Epithelial cell of proximal tubule (primary cell): ENCODE measurements at places on chromosomes 7 and 10. TPM values are rescaled to one million over a fixed set of nuclear protein-coding genes. Genes with fewer than 3 reads are reported as not detected.

DNA sequence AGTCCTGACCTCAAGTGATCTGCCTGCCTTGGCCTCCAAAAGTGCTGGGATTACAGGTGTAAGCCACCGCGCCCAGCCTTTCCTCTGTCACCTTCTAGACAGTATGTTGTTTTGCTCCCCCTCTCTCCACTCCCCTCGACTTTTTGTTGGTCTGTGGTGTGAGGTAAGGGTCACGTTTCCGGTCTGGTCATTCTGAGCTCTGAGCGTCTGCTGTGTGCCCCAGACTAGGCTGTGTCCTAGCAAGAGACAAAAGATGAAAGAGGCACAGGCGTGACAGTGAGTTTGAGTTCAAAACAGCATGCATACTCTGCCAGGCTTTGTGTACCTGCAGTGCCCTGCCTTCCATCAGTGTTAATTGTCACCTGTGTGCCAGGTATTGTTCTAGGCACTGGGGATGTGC is 87.4 kb upstream of the PPIF start:
- DNase-seq: no peak

- no peak for DNase-seq
These were observed 127.8 kb downstream of the CELF2 start for GRCh38 chr10:11145495-11145855.

- DNase-seq: no peak
These were observed 2.7 kb downstream of the MGAM2 start for GRCh38 chr7:142114207-142114606.

DNA sequence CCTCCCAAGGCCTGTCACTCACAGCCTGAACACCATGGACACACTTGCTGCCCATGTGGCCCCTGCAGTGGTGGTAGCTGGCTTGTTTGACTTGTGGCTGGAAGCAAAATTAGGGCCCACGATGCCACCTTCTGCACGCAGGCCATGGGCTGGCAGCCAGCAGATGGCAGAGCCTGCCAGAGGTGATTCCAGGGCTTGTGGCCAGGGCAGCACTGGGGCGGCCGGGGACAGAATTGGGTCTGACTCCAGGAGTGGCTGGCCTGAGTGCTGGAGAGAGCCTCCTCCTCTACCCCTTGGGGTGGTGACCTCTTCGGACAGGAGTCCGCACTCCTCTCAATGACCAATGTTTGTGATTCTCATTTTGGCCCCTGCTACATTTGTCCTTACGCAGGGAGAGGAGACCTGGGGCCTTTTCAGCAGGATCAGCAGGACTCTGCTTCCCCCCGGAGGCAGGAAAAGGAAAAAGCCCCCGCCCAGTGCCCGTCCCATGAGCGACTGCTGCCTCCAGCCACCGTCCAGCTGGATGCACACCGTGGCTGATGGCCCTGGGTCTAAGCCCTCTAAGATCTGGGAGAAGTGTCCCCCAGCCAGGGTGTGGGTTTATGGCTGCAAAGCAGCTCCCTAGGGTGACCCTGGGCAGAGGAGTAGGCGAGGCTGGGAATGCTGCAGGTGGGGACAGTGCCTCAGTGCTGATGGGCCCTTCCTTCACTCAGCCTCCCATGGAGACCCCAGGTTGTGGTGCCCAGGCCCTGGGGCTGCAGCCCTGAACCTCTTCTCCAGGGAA is 26.5 kb downstream of the DNAJB12 start:
- no peak for DNase-seq

GRCh38 chr10:35409094-35409582 is 72.8 kb downstream of the CCNY start:
- DNase-seq: no peak

GRCh38 chr10:95363303-95363912 is 72.6 kb upstream of the PDLIM1 start:
- DNase-seq: peak; percentile 12

Gene NRAP
- not detected in 2 replicates for total RNA-seq

Gene NYAP1
- total RNA-seq: 0.72 and 1.2 TPM in 2 replicates

DNA sequence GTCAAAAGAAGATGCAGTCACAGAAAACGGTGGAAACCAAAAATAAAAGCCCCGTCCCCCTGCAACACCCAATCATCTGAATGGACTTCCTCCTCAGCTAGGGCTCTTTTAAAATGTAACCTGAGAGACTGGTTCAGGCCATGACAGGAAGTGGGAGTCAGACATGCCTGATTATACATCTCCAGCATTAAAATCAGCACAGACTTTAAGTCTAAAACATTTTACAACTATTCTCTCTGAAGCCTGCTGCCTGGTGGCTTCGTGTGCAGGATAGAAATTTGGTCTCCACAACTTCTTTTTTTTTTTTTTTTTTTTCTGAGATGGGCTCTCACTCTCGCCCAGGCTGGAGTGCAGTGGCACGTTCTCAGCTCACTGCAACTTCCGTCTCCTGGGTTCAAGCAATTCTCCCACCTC is 30.3 kb downstream of the HACD1 start:
- no peak for DNase-seq

DNA sequence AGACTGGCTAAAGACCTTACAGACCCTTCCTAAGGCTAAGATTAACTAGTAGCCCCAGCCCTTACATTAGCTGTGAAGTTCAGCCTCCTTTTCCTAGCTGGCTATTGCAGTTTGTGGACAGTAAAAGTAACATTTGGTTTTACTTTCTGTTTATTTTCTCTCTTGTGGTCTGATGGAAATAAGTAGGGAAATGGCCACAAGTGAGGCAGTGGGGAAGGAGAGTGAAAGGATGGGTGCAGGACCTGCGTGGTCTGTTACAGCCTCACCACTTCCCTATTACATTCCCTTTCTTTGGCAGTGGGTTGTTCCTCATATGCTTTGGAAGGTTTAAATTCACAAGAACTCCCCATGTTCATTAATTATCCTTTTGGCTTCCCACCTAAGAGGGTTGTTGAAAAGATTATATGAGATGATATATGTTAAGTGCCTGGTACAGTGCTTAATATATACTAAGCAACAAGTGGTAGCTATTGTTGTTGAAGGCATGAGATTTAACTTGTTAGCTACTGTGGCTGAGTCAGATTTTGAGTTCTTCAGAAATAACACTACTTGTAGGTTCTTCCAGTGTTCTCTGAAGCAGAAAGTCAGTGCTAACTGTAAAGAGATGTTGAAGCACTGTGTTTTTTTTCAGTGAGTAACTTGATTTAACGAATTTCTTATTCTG is 181.7 kb downstream of the ST7 start:
- no peak for DNase-seq

- DNase-seq: no peak
These were observed 185.1 kb upstream of the ADO start for GRCh38 chr10:62619413-62619738.

- no peak for DNase-seq
These were observed 18.1 kb upstream of the KCND2 start for GRCh38 chr7:120254845-120255244.

- DNase-seq: no peak
These were observed 3.9 kb upstream of the WDR91 start for GRCh38 chr7:135215180-135215579.
